ENCODE measurements at places on chromosomes 11 and 22.

- DNase-seq = peak; percentile 77
Observed at GRCh38 chr11:31968461-31969358, 122.2 kb upstream of the RCN1 start.

DNA sequence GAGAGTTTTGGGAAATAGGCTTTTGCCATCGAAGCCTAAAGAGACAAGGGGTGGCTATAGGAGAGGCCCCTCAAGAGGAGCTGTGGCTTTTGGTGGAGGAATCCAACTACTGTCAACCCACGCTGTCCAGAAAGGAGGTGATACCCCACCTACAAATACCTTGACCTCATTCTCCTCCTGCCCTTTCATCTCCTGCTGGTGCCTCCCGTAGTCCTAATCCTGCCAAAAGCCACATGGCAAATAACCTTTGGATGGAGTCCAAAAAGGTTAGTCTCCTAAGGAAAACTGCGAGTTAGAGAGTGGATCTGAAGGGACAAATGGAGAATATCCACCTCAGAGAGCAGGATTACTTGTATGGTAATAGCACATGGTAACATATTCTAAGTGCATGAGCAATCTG, 112.7 kb downstream of the PDE3B start:
- no peak for DNase-seq

DNA sequence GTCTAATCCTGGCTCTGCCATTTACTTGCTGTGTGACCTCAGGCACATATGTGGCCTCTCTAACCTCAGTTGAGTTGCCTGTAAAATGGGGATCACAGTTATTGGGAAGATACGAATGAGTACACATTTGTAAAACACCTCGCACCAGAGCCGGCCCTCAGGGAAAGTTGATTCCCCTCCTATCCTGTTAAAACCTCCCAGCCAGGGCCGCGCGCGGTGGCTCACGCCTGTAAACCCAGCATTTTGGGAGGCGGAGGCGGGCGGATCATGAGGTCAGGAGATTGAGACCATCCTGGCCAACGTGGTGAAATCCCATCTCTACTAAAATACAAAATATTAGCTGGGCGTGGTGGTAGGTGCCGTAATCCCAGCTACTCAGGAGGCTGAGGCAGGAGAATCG, 7.8 kb upstream of the MYBPC3 start:
- no peak for DNase-seq

DNA sequence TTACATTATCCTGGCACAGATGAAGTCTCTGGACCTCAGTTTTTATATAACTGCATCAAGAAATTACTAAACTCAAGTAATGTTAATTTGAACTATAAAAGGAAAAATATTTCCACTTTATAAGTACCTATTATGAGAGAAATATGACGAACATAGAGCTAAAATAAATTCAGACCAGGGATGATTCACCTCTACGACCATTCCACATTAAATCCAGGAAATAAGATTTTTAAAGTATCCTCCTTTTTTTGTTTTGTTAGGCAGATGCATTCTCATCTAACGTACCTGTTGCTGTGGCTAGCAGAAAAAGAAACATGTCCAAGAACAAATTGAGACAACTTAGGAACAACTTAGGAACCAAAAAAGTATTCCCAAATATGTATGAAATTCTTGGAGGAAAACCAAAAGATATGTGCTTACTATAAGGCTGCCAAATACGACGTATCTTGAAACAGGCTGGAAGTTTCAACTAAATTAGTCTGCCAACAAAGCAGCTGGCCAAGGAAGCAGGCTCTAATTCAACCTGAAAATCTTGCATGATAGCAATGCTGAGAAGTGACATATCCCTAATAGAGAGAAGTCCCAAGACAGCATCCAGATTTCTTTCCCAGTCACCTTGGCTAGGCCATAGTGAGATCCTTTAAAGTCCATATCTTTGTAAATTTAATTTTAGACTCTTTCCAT, 15.7 kb downstream of the SPTY2D1 start:
- DNase-seq = peak; percentile 63

GRCh38 chr11:3920148-3920852, 64.8 kb downstream of the STIM1 start:
- DNase-seq = peak; percentile 72

GRCh38 chr22:29883045-29883774, at the start of gene MTMR3:
TSS of gene MTMR3 (plus strand) at chr22:29883174. CDS start at chr22:29971060, 87,886 bp downstream.
- peak; percentile 85 for DNase-seq

DNA sequence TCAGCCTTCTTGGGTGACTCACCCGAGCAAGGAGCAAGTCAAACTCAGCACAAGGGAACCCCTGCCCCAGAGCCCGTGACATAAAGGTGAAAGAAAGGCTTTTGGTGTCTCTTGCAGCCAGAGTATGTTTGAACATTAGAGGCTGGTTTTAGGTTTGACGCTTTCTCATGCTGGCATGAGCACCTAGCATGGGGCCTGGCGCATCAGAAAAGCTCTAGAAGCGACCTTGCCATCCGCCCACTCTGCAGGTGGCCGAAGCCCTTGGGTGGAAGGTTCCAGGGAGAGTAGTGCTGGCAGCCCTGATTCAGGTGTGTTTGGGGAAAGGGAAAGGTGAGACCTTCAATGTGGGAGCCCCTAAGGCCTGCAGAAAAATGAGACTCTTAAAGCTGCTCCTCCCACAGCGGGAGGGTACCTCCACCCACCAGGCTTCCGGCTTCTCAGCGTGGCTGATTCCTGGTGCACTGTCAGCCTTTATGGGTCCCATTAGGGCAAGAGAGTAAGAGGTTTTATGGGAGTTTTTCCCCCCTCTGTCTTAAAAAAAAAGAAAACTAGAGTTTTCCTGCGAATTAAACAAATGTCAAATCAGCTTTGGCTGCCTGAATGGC, 88.4 kb downstream of the GRIK4 start:
- DNase-seq = no peak

DNA sequence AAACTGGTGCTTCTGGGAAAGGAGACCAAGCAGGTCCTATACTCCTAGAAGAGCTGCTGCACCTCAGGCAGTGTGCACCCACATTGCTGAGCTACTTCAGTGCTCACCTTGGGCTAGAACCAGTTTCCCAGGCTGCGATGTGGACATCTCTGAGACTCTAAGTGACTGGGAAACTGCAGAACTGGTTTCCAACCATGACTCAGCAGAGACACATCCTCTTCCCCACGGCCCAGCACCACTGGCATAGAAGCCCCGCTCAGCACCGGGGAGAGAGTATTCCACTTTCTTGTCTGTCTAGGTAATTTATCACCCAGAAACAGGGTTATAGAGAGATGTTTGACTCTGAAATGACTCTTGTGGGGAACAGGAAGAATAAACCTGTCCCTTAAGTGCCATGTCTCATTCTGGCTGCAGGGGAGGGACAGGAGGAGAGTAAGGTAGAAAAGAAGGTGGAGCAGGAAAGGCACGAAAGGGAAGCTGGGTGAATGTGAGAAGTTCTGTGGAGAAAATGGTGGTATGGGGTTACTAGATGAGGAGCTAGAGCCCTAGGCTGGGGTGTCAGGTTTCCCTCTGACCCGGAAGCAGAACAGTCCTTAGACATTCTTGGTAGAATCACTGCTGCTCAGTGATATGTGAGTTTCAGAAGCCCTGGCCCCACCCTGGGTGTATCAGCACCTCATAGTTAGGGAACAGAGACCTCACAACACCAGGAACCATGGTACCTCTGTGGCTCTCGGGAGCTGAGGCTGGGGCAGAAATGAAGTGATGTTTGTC, 340.4 kb upstream of the NCAM1 start:
- DNase-seq = peak; percentile 42

DNA sequence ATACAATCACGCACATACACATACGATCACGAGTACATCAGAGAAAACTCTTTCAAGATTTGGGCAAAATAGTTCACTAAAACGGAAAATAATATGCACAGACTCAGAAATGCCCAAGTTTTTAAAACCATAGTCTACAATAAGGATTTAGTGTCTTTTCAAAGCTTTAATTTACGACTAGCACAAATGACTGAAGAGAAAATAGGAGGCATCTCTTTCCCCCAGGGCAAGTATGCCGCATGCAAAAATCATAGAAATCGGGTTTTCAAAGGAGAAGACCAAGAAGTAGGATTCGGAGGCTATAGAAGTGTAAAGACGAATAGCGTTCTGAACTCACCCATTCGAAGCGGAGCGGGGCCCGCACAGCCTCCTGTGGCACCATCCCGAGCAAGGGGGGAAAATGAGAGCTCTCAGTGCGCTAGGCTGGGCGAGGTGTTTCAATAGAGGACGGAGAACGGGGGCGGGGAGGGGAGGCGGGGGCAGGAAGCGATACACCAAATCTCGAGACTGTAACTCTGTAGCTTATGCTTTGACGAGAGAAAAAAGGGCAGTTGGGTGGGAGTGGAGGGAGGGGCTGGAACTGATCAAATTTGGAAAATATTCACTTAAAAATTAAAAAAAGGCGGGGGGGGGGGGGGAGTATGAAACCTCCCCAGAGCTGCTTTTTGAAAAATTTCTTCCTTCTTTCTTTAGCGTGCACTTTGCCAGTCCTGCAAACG, 15.8 kb downstream of the BLID start:
- DNase-seq = peak; percentile 85

GRCh38 chr11:125959511-125959910, 13.7 kb downstream of the VSIG10L2 start:
- no peak for DNase-seq

- no peak for DNase-seq
Observed at GRCh38 chr11:128625746-128626145, 38.4 kb upstream of the ETS1 start.

DNA sequence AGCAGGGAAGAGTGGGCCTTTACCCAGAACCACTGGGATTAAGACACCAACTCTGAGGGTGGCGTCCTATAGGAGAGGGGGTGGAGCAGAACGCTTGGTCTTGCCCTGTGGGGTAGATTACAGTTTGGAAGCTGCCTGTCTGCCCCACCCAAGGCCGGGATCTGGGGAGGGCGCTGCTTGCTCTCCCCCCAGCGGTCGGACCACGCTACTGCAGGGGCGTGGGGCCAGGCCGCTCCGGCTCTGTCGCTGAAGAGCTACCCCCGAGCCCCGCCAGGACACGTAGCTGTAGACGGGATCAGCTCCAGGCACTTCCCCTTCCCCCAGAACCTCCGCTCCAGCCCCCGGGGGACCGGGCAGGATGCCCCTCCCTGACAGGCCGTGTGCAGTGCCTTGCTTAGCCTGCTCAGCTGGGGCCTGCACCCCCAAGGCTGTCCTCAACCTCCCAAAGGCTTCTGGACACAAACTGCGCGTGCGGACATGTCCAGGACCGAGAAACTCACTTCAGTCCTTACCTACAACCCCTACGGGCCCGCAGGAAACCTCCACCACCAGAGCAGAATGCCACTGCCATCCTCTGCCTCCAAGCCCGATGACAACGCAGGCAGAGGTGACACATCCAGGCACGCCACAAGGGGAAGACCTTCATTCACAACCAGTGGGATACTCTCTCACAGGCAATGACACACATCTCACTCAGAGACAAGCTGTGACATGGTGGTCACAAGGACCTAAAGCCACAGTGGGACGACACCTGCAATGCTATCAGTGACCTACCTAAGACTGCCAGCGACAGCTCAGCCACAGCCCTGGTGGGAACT, 3.6 kb downstream of the AHNAK start:
- DNase-seq = peak; percentile 85

- no peak for DNase-seq
Observed at GRCh38 chr11:114586797-114587196, 8.8 kb downstream of the NXPE4 start.

DNA sequence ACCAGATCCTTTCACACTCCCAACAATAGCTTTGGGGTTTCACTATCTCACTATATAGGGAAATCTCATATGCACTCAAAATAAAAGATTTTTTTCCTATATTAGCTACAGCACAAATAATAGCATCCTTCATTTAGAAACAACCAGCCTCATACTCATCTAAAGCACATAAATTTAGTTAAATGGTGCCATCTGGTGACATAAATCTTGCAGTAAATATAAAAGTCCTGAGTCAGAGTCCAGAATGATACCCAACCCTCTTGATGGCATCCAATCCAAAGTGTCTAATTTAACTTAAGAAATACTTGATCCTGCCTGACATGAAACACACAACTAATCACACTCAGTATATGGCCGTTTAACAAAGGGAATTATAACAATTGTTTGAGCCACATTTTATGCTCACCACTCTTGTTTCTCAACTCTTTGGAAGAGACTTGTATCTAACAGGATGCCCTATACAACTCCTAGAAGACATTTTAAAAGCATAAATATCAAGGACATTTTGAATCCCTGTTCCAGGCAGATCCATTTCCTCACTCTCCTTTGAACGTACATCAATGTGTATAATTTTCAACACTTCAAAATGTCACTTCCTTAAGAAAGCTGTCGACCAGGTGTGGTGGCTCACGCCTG, 36.2 kb downstream of the DLG2 start:
- peak; percentile 52 for DNase-seq

GRCh38 chr11:76880314-76880713, 19.6 kb downstream of the ACER3 start:
- no peak for DNase-seq

GRCh38 chr11:69293087-69293486, 868 bp upstream of the MYEOV start:
- DNase-seq = no peak

DNA sequence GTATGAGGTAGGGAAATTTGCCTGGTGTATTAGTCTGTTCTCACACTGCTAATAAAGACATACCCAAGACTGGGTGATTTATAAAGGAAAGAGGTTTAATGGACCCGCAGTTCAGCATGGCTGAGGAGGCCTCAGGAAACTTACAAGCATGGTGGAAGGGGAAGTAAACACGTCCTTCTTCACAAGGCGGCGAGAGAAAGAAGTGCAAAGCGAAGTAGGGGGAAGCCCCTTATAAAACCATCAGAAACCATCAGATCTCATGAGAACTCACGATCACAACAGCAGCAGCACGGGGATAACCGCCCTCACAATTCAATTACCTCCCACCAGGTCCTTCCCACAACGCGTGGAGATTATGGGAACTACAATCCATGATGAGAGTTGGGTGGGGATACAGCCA, 12.0 kb upstream of the RFPL2 start:
- DNase-seq = no peak

- DNase-seq = peak; percentile 83
Observed at GRCh38 chr11:19903620-19904069, 191.0 kb downstream of the NAV2 start.

GRCh38 chr11:118435290-118435892, 901 bp upstream of the KMT2A start:
- DNase-seq = peak; percentile 44

GRCh38 chr22:41825376-41825775, 7.5 kb upstream of the SREBF2 start:
- DNase-seq = no peak

GRCh38 chr11:94450048-94450447, 43.6 kb downstream of the MRE11 start:
- peak; percentile 20 for DNase-seq

DNA sequence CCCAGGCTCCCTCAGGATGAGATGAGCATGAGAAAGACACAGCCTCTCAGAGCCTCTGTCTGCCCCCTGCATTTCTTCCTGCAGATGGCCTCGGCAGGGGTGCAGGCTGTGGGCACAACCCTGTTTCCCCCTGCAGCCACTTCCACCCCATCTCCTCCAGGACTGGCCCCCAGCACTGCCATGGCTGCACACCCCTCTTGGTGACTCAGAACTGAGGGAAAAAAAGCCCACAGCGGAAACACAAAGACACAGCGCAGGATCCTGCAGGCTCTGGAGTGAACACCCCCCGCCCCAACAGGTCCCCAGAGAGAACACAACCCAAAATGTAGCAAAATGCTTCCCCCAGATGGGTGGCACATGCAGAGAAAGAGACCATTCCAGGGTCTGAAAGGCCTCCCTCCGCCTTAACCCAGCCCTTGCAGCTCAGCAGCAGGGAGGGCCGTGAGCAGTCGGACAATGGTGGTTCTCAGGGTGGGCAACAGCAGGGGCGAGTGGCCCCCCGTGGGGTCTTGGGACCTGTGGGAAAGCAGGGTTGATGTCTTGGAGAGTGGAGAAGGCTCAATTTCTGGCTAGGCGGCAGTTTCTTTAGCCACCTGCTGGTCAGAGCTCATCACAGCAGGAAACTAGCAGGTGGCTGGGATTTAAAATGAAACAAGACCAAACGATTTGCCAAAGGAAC, 8.0 kb downstream of the TUBGCP6 start:
- no peak for DNase-seq

All from fibroblast of upper back skin (primary cell).